ENCODE measurements at places on chromosomes 5 and 9.
A peak's percentile ranks its signal among the peaks of the same experiment; 100 is the strongest.

DNA sequence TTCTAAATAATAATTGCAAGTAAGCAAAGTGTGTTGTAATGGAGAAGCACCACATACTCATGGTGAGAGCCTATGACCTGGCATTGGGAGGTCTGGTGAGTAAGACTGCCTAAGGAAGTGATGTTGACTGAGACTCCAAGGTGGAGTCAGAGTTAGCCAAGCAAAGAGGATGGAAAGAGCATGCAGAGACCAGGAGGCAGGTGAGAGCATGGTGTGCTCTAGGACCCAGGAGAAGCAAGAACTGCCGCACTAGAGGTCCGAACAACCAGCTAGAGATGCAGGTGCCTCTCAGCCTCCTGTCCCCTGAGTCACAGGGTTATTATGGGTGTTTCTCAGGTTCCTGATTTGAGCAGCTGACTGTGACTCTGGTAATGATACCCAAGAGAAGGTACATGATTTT is 27.3 kb downstream of the ANP32B start:
- DNase-seq, result peak; percentile 16

GRCh38 chr9:129078691-129079503 is 2.0 kb upstream of the DOLPP1 start:
- DNase-seq, result no peak

DNA sequence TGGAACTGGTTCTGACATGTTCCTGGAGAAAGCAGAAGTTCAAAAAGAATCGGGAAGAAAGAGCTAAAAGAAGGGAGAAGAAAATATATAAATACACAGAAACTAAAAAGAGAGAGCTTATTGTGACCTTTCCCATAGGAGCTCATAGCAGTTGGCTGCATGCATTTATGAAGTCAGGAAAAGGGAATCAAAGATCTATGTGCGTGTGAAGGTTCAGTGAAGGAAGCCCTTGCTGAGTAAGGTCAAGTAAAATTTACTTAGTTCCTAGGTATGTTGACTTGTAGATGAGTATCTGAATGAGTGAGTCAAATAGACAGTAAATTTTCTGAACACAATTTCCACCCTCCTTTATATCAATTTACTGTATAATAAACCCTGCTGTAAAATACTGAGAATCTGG is 632.5 kb downstream of the SLCO4C1 start:
- DNase-seq, result peak; percentile 9

DNA sequence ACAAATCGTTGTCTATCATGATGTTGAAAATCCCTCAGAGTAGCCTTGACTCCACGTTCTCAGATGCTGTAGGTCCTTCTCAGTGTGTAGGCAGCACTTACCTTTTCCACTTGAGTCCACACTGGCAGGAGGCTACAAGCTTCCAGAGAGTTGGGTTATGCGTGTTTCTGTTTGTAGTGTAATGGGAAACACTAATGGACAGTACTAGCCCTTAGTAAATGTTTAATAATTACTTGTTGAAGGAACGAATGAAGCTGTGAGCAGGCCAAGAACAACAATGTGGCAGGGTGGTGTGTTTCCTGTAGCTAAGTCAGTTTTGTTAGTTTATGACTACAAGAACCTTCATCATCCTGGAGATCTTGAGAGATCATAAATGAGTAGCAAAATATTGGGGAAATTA is 83.5 kb downstream of the ARHGAP26 start:
- DNase-seq, result no peak

DNA sequence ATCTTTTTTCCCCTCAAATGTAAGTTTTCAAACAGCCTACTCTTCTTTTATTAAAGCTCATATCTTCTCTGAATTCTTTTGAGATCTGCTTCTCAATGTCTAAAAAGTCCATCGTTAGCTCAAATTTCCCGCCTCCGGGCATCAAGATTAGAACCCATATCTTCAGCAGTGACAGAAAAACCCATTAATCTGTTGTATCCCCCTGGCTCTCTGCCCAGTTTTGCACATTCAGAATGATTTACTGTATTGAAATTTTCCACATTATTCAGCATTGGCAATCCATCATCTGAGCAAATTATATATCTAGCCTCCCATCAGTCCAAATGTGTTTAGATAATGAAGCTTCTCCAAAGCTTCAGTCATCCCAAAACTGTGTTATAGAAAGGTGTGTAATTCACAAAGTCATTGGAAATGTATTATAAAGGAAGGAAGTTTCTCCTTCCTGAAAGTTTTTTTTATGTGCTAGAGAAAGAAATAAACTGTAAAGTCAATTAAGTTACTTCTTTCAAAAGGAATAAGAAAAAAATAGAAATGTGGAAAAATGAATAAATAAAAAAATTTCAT is 849.9 kb downstream of the MAT2B start:
- peak; percentile 5 for DNase-seq

DNA sequence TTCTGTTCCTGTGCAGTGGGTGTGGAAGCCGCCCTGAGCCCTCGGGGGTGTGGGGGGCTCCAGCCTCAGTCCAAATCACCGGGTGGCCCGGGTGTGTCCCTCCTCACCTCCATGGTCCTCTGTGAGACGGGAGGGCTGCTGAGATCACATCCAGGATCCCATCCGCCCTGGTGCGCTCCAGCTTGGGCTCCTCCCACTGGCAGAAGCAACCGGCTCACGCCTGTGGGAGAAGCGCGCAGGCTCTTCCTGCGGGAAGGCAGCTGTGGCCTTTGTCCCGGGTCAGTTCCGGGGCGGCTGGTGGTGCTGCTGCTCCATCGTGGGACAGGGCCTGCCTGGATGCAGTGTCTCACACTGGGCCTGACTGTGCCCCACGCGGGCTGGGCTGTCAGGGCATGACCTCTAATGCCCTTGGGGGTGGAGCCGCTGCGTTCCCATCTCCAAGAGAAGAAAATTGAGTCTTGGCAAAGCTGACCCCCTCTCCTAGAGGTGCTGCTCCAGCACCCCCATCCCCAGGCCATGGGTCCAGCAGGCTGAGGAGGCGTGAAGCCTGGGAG is 18.5 kb downstream of the OLFM1 start:
- DNase-seq, result no peak

- no peak for DNase-seq
Measured at GRCh38 chr5:124467745-124468144, 278.7 kb downstream of the ZNF608 start.

- no peak for DNase-seq
Measured at GRCh38 chr9:78238046-78239038, 2.5 kb downstream of the CEP78 start.

GRCh38 chr9:72401396-72401795 is 36.4 kb upstream of the ZFAND5 start:
- DNase-seq, result no peak

- peak; percentile 66 for DNase-seq
Measured at GRCh38 chr9:126558051-126558665, 55.6 kb upstream of the LMX1B start.

- DNase-seq, result no peak
Measured at GRCh38 chr5:164202338-164202737, 696.9 kb downstream of the MAT2B start.

DNA sequence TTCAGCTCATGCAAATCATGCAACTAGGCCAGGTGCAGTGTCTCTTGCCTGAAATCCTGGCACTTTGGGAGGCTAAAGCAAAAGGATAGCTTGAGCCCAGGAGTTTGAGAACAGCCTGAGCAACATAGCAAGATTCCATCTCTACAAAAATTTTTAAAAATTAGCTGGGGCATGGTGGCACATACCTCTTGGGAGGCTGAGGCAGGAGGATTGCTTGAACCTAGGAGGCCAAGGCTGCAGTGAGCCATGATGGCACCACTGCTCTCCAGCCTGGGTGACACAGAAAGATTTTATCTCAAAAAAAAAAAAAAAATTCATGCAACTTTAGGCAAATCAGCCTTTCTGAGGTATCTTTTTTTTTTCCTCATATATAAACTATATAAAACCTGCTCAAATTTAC is 35.6 kb upstream of the CCNB1 start:
- DNase-seq, result no peak

GRCh38 chr9:3855929-3856328 is 330.1 kb upstream of the RFX3 start:
- no peak for DNase-seq

DNA sequence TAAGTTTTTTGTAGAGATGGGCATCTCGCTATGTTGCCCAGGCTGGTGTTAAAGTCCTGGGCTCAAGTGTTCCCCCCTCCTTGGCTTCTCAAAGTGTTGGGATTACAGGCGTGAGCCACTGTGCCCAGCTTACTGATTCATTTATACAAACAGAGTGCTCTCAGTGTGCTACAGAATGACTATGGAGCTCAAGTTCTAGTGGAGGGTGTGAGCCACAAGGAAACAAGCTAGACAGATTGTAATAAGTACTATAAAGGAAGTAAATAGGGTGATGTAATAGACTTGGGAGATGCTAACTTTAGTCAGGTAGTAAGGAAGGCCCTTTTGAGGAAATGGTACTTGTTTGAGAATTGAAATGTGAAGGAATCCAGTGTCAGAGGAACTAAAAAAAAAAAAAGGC is 1.7 kb upstream of the TMEM267 start:
- no peak for DNase-seq

DNA sequence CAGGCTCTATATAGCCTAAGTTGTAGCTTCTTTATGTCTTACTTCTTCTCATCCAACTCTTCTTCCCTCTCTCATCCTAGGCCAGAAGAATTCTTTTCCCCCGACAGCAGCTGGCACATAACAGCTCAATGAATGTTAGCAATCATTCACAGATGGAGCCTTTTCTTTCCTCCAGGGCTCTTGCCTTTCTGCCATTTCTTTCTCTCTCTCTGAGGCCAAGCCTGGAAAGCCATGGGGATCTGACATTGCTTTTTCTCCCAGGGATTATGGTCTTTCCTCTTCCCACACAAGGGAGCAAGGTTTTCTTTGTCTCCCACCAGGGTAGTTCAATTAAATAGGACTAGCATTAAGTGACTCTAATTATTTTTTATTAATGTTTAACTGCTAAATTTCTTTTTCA is 20.5 kb downstream of the SMIM15 start:
- no peak for DNase-seq

- DNase-seq, result no peak
Measured at GRCh38 chr5:137902408-137903133, 13.3 kb downstream of the PKD2L2 start.

DNA sequence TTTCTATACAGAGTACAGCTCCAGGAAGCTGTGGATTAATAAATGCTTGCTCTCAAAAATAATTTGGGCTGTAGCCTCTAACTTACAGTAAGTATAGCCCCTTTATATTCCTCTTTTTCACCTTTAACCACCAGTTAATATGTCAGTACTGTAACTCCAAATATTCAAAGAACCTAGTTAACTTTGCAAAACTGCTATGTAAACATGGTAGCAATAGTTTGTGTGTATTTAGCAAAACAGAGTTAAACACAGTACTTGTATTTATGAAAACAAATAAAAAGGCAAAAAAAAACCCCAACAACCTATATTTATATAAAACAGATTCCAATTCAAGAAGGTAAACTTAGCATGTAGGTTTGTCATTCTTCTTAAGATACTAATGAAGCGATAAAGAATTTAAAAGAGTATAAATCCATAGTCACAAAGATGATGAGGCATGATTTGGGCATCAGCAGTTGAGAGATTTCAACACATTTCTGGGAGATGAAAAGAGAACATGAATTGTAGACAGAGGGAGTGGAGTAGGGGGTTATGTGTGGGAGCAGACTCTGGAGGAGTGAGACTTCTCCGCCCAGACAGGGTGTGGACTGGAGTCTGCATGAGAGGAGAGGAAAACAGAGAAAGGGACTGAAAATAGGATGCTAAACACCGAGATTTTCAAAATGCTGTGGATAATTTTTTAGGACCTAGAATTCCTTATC is 47.0 kb upstream of the F2RL1 start:
- DNase-seq, result no peak

DNA sequence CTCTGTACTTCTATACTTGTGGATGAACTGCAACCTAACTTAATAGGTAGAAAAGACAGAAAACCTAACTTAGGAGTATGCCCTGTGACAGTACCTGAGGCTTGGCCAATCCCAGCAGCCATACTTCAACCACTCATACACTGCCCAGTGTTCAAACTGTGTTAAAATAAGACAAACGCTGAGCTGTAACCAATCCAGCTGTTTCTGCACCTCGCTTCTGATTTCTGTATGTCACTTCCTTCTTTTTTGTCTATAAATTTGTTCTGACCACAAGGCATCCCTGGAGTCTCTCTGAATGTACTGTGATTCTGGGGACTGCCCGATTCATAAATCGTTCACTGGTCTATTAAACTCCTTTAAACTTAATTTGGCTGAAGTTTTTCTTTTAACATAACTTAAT is 41.4 kb downstream of the AUH start:
- no peak for DNase-seq

- no peak for DNase-seq
Measured at GRCh38 chr5:12354686-12355085, 450.4 kb upstream of the CTNND2 start.

GRCh38 chr9:131613921-131614320 is 68.6 kb downstream of the PRRT1B start:
- DNase-seq, result no peak

GRCh38 chr5:141753971-141754713 is 72.1 kb upstream of the ARAP3 start:
- DNase-seq, result no peak

DNA sequence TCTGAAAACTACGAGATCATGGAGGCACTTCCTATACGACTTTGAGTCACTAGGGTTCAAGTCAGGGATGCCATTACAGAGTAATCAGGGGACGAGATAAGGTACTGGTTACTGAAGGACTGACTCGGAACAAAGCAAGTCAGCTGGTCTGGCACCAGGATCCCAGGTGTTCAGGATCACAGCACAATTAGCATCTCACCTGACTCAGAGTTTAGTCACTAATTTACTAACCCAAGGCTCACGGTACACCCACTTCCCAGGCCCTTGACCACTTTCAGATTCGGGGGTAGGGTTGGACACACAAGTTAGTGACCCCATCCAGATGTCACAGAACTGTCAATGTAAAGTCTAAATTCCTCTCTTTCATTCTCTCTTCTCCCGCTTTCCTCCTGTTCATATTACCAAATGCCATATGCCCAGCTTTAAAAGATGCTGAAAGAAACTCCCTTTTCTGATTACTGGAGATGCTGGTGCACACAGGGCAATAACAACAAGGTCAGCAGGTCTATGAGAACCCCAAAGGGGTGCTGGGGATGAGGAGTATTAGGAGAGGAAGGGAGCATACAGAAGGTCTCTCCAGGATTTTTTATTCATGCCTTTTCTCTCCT is 657.8 kb downstream of the TLE1 start:
- DNase-seq, result no peak

- no peak for DNase-seq
Measured at GRCh38 chr5:144378681-144379080, 208.0 kb downstream of the KCTD16 start.

GRCh38 chr9:108033976-108034964 is 544.7 kb upstream of the KLF4 start:
- no peak for DNase-seq
